ENCODE measurements at places on chromosomes 3 and 15.
A peak's percentile ranks its signal among the peaks of the same experiment; 100 is the strongest.

GRCh38 chr3:17030438-17030837 is 145.7 kb downstream of the PLCL2 start:
- no peak for DNase-seq

- DNase-seq = no peak
Observed at GRCh38 chr3:133992951-133993620, 36.6 kb downstream of the SLCO2A1 start.

DNA sequence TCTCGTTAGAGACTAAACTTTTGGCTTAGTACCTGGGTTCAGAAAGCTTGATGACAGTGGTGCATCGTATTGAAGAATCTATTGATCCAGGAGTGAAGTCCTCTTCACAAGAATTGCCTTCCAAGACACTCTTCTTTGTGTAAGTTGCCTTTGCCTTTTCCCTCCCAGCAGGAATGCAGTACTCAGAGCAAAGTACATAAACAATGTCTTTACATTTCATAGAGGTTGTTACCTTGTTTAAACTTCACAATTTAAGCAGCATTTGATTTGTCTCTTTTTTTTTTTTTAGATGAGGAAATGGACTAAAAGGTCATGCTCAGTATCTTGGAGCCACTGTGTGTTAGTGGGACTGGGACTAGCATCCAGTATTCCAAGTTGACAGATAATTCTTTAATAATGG is 9.9 kb downstream of the RAB7A start:
- DNase-seq = no peak

GRCh38 chr3:61742006-61742405 is 180.6 kb downstream of the PTPRG start:
- DNase-seq = no peak

DNA sequence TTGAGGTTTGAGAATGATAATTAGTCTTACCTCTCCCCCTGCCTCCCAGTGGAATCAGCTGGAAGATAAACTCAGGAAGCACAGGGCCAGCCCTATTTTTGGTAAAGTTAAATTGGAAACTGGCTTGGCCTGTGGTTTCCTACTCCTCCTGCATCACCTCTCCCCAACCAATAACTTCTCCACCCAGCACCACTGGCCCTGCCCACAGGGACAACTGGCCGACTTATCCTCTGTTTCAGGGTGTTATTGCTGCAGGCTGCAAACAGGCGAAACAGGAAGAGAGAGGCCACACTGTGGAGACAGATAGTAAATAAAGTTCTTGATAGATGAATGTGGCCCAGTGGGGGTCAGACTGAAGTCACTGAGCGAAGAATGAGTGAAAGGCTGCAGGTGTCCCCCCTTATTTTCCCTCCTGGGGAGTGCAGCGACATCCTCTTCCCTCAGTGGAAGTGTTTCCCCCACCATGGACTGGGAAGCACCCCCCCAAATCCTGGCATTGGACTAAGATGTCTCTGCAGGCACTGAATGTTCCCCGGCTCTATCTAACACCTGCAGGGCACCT is 47.1 kb downstream of the PDIA5 start:
- DNase-seq = no peak

- no peak for DNase-seq
Observed at GRCh38 chr3:40137591-40138295, 171.8 kb upstream of the EIF1B start.

DNA sequence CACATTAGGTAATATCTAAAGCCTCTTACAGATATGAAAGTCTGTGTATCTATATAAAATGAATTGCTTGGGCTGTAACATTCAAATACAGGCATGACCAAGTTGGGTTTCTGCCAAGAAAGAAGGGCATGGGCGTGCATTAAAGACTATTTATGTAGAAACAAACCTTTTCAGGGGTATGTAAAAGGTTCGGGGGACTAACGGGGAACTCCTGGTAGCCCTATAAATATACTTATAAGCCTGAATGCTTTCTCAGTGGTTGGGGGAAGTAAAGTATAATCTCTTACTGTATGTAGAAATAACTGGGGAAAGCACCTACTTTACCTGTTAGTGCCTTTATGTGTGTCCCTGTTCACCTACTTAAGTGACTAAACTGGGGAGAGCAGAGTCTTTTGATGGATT is 154.5 kb upstream of the TBL1XR1 start:
- peak; percentile 78 for DNase-seq

GRCh38 chr3:16770792-16771191 is 114.0 kb upstream of the PLCL2 start:
- DNase-seq = no peak

DNA sequence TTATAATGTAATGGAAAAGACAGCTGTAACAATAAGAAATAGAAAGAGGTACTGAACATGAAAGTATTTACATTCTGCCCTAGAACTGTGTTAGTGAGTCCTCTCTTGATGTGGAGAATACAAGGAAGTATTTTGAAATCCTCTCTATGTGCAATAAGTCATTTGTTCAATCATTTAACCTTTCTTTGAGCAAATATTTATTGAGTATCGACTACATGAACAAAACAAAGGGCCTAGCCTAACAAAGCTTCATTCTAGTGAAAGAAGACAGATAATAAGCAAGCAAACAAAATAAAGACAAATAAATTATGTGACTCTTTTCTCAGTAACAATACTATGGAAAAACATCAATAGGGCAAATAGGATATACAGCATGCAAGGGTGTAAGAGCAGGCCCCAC is 354.9 kb upstream of the ATP11B start:
- DNase-seq = no peak

DNA sequence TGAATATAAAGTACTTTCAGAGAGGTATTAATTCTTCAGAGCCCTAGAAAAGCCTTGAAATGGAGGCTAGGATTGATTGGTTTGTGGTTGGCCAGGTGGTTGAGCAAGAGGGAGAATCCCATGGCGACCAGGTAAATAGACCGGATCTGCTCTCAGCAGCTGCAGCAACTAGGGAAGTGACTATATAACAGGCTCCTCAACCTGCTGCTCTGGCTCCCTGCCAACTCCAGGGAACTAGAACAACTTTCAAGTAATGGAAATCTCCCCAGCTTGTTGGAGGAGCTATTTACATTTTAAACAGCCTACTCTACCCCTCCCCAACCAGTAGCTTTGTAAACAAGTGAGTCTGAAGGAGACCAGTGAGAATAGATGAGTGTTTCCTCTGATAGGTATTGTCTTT is 121.8 kb upstream of the CADM2 start:
- no peak for DNase-seq

DNA sequence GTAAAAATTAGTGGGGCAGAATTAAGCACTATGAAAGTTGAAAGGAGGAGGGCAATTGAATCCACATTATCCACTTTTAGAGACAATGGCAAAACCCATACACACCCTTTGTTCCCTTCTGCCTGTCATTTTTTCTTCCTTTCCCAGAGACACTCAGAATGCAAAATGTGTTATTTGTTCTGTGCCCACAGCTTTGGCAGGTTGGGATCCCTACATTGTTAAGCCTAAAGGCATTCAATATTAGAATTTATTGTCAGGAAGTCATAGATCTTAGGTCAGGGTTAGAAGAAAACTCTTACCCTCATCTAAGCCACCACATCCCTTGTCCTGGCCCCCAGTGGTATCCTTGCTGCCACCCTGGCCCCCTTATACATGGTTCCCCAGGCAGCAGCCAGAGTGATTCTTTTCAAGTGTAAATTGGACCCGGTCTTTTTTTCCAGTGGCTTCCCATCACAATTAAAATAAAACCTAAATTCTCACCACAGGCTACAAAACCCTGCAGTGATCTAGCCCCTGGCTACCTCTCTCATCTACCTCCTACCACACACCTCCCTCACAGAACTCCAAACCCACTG is 470.1 kb upstream of the ATP11B start:
- DNase-seq = no peak

GRCh38 chr3:49017229-49017970 is 980 bp downstream of the DALRD3 start:
- DNase-seq = no peak

DNA sequence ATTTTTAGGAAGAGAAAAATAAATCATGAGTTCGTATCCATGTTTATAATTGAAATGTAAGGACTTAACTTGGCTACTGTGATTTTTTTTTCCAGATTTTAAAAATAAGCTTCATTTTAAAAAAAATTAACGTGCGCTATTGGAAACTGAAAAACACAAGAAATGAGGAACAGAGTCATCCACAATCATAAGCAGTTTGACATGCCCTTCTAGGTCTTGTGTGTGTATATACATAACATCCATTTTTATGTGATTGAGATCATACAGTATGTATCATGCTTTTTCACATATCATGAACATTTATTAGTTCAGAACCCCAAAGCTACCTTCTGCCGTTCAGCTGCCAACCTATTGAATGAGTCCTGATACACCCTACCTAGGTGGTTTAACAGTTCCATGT is 22.7 kb downstream of the IREB2 start:
- DNase-seq = no peak

DNA sequence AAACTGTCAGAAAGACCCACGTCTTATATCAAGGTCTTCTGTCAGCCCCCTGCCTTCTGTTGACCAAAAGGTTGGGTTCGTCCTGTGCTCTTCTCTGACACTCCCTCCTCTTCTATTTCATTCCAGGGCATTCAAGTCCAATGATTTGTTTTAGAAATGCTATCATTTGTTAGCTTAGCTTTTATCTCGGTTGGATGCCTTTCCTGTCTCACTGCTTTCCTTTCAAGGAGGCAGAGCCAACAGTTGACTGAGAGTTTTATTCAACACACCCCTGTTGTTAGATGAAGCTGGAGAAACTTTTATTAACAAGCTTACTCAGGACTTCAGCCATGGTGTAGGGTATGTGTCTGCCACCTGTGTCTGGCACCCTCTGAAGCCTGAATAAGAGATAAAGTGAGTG is 112.0 kb upstream of the SLC7A14 start:
- DNase-seq = no peak

GRCh38 chr3:11552289-11553264 is 91.1 kb downstream of the VGLL4 start:
- DNase-seq = no peak

DNA sequence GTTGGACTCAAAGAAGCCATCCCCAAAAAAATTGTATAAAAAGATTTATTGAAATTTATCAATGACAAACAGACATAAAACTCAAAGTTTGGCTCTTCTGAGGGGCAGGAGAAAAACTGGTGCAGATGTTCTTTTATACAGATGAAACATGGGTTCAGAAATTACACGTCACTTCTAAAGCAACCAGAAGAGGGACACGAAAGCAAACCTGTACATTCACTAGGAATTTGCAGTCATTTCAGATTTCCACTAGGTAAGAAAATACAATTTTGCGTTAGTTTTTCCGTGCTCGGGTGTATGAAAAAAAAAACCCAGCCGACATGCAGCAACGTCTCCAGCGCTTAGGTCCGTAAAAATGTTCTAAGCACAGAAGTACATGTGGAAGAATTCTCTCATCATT is 41.8 kb downstream of the ANP32A start:
- no peak for DNase-seq

DNA sequence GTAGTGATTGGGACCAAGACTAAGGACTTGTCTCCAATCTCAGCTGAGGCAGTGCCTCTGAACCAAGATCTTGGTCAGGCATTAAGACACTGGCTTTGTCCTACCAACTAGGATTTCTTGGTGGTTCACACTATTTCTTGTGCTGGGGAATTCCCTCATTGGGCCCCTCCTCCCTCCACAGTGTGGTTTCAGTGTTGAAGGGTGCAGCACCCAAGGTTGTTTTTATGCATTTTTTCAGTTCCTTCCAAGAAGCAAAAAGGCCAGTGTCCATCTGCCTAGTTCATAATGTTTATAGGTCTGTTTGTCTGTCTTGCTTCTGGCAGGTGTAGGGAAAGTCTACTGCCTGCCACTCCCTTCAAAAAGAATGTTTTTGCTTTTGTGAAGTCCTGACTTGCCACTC is 10.6 kb upstream of the ITPKA start:
- DNase-seq = no peak

- no peak for DNase-seq
Observed at GRCh38 chr3:2262204-2262603, 163.5 kb downstream of the CNTN4 start.

- DNase-seq = peak; percentile 6
Observed at GRCh38 chr3:124034016-124034843, 42.3 kb upstream of the ROPN1 start.

DNA sequence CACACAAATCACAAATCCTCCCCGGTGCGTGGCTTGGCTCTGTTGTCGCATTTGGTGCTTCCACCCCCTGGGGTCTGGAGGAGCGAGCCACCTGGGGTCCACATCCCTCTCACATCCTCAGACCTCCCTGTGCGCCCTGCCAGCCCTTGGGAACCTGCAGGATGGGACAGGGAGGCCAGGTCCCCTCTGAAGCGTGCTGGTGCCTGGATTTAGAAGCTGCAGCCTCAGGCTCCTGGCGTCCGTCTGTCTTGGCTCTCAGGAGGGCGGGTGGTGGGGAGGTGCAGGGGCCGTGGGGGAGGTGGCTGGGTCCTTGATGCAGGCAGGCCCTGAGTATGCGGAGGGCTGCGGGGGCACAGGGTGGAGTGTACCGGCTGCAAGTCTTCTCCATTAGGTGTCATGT is 38.4 kb downstream of the RGMA start:
- no peak for DNase-seq

DNA sequence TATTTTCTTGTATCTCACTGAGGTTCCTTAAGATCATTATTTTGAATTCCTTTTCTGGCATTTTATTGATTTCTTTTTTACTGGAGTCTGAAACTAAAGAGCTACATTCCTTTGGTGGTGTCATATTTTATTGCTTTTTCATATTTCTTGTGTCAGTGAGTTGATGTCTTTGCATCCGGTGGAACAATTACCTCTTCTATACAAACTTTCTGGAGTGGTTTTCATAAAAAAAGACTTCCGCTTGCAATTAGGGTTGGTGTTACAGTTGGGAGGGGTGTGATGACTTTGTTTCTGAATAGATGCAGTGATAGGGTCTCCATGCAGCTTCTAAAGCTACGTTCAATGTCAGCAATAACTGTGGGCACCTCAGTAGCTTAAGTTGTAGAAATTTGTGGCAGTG is 181.7 kb downstream of the LPP start:
- no peak for DNase-seq

All from GM06990 (cell line).